ENCODE measurements at places on chromosomes 1 and 21. TPM values are rescaled to one million over a fixed set of nuclear protein-coding genes. Genes with fewer than 3 reads are reported as not detected.

Gene KCNN3
- total RNA-seq: 0.26 TPM

Gene LHX8
- not detected for total RNA-seq

Gene PRKAA2
- 3.4 TPM for total RNA-seq

- no peaks in the 10 kb centered on the region for H3K27me3 ChIP-seq
- H3K4me1 ChIP-seq: peaks cover 12% of the 10 kb centered on the region
- H3K36me3 ChIP-seq: no peaks in the 10 kb centered on the region
- DNase-seq: no peak
- H3K27ac ChIP-seq: no peak overlapping the region
- no peak overlapping the region for H3K4me3 ChIP-seq
These were observed 30.1 kb upstream of the TENT5C start for GRCh38 chr1:117575586-117576225.

- peaks cover 27% of the 10 kb centered on the region for H3K4me1 ChIP-seq
- no peak overlapping the region for H3K27ac ChIP-seq
- no peak for DNase-seq
- H3K36me3 ChIP-seq: peaks cover 4% of the 10 kb centered on the region
These were observed 10.6 kb downstream of the THBS3 start for GRCh38 chr1:155196893-155197638.

GRCh38 chr1:70171512-70171911 is 33.9 kb downstream of the LRRC40 start:
- no peaks in the 10 kb centered on the region for H3K36me3 ChIP-seq
- no peaks in the 10 kb centered on the region for H3K27me3 ChIP-seq
- DNase-seq: no peak
- no peak overlapping the region for H3K27ac ChIP-seq
- H3K4me3 ChIP-seq: no peak overlapping the region
- no peaks in the 10 kb centered on the region for H3K4me1 ChIP-seq

All from PC-3 (cell line).